Umbilical cord (tissue), 2 donors: ENCODE measurements at places on chromosomes 2 and 18.

DNA sequence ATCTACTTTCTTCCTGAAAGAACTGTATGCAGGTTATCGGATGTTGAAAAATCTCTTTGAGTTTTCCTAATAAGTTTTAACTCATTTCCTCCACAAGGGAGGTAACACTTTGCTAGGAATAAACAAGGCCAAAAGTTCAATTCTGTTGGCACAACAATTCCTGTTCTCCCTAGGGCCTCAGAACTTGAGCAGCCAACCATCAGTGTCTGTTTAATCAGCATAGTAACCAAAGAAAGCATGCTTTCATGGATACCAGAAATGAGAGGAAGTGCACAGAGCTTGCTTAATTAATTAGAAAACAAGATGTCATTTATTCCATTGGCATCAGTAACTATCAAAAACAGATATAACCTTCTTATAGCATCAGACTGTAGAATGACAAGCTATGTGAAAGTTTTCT, 503.2 kb upstream of the CNTNAP5 start:
- no peak for DNase-seq

DNA sequence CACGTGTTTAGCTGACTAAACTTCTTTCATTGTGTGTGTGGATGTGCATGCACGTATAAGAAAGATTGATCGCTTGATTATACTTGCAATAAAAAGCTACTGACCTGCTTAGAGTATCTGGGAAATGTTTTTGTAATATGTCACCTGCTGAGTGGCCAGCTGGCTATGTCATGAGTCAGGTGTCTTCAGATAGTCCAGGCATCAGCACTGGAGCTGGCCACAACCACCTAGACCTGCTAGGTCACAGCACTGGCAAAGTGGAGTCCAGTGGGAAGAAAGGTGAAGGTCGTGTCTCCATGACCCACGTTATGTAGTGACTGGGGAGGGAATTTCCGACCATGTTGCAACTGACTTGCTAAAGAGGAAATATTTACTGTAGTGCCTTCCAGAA, 147.0 kb downstream of the ESCO1 start:
- no peak for DNase-seq

GRCh38 chr2:150487537-150488429, at the start of gene RND3:
RND3 (minus strand) TSS chr2:150487667; CDS start chr2:150487417, 250 bp downstream.
- DNase-seq = peak; percentile 99

- peak; percentile 91 for DNase-seq
Measured at GRCh38 chr2:47002480-47003381, 87.1 kb upstream of the MCFD2 start.

DNA sequence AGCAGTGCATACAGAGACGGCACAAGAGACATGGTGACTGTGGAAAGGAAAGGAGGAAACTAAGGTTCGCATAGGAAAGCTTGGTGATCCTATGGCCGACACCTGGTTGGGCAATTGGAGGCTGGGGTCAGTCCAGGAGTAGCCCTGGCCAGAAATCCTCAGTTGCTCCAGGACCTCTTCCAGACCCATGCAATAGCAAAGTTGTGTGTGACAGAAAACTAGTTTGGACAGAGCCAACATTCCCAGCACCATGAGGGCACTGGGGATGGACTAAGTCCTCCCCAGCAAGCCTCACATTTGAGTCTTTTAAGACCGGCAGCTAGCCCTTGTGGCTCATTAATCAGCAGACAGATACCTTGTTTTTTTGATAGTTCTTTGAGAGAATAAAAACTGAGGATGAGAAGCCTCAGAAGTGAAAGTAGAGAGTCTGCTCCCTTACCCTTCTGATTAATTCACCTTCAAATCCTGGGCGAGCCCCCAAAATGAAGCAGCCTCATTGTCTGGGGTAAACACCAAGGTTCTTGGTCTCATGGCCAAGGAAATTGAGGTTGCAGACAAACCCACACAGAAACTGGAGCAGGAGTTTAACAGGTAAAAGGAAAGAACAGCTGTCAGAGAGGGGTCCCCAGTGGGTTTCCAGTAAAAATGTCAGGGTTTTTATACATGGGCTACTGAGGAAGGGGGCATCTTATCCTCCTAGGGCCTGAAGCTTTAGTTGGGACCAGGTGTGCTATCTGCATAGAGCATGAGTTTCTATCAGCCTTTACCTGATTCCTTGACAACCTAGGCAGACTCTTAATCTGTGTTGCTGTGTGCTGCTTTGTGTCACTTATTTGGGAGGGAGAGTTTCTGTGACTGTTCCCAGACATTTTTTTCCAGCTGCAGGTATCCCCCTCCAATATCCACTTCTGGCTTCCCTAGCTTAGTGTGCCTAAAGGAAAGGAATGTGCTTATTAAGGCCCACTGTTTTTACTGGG, 39.1 kb downstream of the STK17B start:
- DNase-seq = no peak

GRCh38 chr2:4882941-4883340, 809.2 kb upstream of the SOX11 start:
- DNase-seq = no peak

DNA sequence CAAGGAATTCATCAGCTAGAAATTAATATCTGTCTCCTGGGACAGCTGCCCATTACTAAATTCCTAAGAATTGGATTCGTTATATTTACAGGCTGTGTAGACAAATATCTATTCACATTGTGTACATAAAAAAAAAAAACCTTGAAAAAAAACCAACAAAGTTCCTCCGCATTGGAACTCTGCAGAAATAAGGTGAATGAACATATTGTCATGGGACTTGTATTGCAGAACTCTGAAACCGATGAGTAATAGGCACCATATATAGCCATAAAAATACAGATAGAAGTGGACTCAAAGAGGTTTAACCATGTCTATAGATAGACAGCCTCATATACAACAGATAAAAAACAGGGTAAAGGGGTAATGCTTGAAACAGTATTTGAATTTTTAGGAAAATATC, 909.9 kb upstream of the CHAC2 start:
- DNase-seq = peak; percentile 3

DNA sequence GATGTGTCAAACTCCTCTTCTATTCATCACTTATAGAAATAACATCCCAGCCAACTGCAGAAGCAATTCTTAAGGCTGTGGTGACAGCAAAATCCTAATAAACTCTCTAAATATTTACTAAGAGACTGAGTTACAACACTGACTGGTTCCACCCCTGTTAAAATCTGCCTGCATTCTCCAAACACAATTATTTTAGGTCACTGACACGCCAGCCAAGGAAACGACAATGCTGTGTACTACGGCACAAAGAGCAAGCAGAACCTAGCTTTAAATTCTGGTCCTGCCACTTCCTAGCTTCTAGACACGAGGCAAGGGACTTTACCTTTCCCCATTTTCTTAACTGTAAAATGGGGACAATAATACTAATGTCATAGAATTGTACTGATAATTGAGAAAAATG, 4.1 kb downstream of the CYRIA start:
- no peak for DNase-seq

GRCh38 chr2:35526741-35527140, 828.8 kb upstream of the CRIM1 start:
- no peak for DNase-seq

DNA sequence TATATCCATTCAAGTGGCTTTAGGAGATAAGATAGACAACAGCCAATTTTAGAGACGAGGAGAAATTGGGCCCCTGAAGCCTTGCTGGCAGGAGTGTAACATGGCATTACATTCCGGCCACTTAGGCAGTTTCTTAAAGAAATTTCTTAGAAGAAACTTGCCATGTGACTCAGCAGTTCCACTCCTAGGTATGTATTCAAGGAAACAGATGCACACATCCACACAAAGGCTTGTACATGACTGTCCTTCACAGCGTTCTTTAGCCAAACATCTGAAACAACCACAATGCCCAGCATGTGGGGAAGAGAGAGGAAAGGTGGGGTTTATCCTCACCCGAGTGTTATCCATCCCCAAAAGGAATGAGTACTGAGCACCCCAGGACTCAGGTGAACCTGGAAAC, 107.1 kb downstream of the NFATC1 start:
- DNase-seq = no peak

DNA sequence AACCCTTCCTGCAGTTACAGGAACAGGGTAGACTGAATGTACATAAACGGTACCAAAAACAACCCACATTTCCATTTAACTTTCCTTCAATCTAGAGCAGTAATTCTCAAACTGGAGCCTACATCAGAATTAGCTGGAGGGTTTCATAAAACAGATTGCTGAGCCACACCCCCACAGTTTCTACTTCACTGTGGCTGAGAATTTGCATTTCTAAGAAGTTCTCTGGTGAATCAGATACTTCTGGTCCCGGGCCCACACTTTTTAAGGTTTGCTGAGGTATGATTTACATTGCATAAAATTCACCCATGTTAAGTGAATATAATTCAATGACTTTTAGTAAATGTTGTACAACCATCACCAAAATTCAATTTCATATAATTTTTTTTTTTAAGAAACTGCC, 113.7 kb downstream of the SRBD1 start:
- DNase-seq = no peak

- DNase-seq = peak; percentile 32
Measured at GRCh38 chr2:171837736-171838135, 56.3 kb downstream of the SLC25A12 start.

DNA sequence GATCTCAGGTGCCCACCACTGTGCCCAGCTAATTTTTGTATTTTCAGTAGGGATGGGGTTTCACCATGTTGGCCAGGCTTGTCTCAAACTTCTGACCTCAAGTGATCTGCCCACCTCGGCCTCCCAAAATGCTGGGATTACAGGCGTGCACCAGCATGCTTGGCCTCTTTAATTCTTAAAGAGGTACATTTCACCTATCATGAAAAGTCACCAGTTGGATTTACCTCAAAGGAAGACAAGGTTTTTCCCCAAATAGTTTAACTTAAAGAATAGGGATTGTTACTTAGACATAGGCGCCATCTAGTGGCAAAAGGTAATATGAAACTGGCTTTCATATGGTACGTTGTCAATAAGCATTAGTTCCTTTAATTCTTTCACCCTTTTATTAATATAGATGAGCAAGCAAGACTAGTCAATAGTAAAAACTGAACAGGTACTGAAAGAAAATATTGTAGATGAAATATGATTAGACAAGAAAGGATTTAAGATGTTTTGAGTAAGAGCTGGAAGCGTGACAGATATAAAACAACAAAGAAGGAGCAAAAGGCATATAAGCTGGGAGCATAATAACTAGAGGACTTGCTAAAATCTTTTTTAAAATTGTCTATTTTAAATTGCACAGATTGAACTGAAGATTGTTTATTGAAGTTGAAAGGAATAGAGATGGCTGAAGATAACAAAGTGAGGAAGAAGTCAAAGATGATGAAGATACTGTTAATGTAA, 35.0 kb upstream of the PSMD14 start:
- peak; percentile 11 for DNase-seq

- peak; percentile 52 for DNase-seq
Measured at GRCh38 chr2:176079831-176080539, 3.8 kb downstream of the EVX2 start.

DNA sequence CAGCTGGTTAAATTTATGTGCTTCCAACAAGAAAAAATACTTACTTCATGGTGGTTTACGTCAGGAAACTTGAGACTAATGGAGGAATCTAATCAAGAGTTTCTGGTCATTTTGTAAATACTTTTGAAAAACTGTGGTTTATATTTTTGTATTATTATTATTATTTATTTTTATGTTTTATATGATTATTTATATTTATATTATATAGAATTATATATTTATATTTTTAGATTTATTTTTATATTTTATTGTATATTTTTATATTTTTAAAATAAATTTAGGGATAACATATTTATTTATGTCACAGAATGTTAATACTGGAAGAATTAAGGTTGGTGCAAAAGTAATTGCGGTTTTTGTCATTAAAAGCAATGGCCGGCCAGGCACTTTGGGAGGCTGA, 474.5 kb upstream of the DDX18 start:
- DNase-seq = no peak

GRCh38 chr2:70673041-70673647, 94.9 kb downstream of the ADD2 start:
- no peak for DNase-seq

GRCh38 chr2:168992026-168992425, 39.1 kb downstream of the ABCB11 start:
- peak; percentile 66 for DNase-seq

DNA sequence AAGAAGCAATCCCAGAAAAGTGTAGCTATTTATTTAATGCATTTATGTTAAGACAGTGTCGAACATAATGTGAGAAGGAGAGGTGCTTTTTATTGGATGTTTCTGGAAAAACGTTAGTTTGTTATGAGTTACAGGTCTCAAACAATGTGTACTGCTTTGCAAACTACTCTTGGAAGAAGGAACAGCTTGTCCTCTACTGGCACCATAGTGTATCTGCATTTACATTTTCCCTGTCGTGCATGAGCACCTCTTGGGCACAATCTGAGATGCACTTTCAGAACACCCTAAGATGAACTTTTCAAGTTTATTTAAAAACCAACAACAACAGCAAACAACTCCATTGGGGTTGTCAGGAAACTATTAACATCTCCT, 22.8 kb downstream of the CCNYL1 start:
- DNase-seq = peak; percentile 46

DNA sequence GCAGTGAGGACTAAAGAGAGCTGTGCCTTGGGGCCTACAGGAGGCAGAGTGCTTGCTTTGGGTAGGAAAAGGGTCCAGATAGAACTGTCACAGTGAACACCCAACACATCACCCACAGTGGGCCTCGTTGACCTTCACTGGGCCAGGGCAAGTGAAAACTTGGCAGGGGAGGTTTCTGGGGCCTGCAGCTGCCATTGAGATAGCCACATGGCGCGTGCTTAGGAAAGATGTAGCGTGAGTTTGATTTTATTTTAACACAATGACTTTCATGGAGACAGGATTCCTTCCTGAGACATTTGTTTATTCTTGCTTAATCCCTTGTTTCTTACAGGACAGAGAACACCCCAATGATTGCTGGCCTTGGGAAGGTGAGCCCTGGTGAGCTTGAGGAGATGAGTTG, 9.3 kb upstream of the ESPNL start:
- no peak for DNase-seq

DNA sequence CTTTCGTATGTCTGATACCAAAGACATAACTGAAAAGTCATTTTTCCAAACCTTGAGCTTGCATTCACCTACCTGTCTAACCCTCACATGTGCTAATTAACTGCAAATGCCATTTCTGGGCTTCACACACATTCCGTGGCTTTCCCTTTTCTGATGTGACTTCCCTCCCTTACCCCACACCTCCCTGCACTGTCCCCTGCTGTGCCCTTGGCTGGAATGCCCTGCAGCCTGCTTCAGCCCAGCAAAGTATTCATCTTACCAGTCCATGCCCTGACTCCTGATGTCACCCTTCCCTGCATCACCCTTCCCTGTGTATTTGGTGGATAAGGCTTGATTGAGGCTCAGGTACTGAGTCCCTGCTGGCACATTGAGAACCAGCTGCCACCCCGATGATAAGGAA, 12.2 kb downstream of the RETSAT start:
- DNase-seq = no peak

DNA sequence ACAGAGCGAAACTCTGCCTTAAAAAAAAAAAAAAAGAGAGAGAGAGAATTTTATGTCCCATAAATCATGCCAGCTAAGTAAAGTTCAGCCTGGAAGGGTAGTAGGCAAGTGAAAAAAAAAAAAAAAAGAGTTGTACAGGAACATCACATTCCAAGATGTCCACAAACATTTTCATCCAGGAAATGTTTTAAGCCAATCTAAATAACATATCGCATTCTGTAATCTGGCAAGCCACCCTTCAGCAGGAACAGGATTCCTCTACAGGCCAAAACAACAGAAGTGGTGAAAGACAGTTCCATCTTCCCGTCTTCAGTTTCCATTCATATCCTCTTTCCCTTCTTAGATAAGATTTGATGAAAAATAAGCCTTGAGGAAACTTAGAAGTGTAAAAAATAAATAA, 1108.1 kb upstream of the DDX18 start:
- no peak for DNase-seq

- peak; percentile 57 for DNase-seq
Measured at GRCh38 chr18:76495435-76496193, 572 bp upstream of the ZNF516 start.
